Peyer's patch (tissue), 4 donors: ENCODE measurements at places on chromosomes 4 and X.

GRCh38 chr4:83364312-83364711 is 29.7 kb upstream of the HPSE start:
- no peak for DNase-seq

GRCh38 chr4:109496875-109497274 is 63.2 kb upstream of the MCUB start:
- no peak for DNase-seq

DNA sequence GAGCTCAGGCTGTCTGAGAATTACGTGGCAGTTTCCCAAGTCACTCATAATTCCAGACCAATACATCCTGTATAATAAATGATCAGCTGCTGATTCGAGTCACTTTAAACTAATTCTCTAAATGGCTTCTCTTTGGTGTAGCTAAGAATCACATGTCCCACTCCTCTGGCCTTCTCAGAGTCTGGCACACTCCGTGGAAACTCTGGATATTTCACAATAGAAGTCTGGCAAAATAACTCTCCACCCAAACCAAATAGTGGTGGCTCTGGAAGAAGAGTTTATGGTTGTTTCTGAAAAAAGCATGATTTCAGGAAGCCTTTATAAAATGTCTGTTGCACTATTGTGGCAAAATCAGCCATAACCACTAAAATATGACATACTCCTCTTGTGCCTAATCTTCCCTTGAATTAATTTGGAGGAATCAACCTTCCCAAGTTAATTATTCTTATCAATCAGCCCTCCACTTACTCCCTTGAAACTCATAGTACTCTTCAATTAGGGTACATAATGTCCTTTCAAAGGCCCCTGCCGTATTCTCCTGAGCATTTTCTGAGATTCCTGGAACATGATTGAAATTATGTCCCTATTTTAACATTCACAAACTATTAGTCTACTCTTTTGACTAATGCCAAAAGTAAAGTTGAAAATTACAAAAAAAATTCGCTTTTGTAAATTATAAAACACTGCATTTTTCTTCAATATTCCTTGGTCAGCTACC is 991.6 kb downstream of the FAT4 start:
- DNase-seq = no peak

DNA sequence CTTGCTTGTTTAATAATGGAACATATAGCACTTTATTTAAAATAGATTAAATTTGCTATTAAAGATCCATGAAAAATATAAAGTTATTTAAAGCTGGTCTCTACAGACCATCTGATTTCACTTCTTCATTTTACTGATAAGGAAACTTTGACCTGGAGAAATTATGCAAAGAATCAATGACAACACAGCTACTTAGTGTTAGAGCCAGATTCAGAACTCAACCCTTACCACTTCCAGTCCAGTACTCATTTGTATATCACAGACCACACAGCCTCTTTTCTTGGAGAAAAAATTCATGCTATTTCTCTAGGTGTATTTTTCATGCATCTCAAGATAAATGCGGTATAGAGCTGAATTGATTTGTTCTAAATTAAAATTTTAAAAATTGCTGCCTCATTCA is 34.0 kb downstream of the WDFY3 start:
- no peak for DNase-seq

DNA sequence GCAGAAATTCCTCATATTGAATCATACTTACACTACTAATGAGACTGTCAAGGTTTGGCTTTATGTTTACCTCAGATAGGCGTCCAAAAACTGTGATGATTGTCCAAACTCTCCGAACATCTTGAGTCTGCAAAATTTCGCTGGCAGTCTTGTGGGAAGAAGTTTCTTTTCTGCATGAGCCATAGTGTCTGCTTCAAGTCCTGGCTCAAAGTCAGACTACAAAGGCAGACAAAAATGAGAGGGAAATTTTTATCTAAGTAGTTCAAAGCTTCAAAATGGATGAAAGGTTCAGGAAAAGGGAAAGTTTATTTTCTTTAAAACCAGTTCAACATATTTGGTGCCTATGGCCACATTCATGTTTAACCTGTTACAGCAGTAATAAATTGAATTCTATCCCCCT is 40.7 kb downstream of the PALLD start:
- DNase-seq = no peak

DNA sequence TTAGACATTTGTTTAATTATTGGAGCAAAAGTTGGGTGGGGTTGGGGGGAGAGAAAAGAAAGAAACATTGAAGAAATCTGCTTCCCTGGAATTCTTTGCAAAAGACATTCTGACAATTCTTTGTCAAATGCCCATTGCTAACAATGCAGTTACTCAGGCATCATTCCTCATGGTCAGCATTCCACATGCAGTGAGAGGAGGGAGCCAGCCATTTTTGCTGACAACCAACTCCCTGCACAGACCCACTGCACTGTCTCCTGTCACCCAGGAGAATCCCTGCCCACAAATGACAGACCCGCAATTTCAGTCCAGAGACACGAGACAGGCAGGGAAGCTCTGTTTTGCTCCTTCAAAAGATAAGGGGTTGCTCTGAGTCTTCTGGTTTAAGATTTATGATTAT is 985.1 kb upstream of the SLIT2 start:
- no peak for DNase-seq

DNA sequence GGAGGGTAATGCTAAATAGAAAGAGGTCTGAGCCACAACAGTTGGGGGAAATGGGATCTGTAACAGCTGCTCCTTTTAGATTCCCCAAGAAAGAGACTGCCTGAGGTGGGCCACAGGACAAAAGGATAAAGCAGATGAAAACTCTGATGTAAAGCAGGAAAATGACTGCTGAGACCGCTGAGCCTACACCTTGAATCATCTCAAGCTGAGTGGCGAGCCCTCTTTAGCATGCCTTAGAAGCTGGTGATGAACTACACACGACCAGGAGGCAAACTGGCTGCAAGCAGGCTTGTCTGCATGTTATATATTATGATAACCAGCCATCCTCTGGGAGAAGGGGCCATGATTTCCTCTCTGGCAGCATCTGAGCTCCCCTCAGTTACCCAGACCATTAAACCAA is 88.4 kb downstream of the TTC29 start:
- no peak for DNase-seq

- no peak for DNase-seq
Observed at GRCh38 chr4:75912968-75913367, 10.7 kb upstream of the PPEF2 start.

DNA sequence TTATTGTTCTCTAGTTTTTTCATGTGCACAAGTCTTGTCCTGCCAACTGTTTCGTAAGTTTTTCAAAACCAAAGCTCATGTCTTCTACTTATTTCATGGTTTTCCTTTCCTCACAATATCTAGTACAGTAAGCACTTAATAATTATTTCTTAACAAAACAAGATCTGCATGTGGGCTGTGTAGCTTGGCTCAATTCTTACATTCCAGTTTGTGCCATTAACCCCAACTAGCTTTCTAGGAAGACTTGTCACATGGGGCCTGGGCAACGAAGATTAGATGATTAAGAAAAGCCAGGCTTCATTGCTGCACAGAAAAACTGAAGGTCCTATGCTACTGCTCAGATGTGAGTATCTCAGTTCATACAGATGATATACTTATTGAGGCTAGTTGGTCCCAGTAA is 155.3 kb upstream of the TEX13A start:
- no peak for DNase-seq

DNA sequence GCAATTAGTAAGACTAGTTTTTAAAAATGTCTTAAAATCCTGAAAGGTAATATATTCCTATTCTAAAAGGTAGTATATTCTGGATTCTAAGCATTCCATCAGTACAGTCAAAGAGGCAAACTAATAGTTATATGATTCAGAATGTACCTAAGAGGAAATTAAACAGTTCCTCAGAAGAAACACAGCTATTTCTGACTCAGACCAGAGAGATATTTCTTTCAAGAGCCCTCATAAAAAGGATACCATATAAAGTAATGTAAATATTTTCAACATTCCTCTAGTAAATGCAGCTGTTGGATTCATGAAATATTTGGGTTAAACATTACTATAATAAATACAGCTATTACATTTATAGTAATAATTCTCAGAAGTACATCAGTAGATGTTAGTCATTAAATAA is 358.3 kb downstream of the MAGEB5 start:
- DNase-seq = no peak

GRCh38 chr4:54572152-54572542 is 85.6 kb upstream of the KIT start:
- DNase-seq = no peak

DNA sequence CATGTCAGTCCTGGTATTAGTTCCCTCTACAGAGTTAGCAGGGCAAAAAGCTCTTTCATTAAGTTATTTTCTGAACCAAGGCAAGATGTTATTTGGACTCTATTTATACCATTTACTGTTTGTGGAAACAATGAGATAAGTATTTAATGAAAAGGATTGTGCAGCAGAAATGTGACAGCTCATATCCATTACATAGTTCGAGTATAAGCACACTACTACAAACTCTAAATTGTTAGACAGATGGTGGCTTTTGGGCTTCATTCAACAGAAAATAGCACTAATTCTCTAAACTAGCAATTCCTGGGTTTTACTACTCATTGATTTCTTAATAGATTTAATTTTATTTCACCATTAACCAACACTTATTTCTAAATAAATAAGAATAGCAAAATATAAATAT is 95.2 kb upstream of the ANK2 start:
- no peak for DNase-seq

GRCh38 chrX:45843518-45843917 is 642.8 kb upstream of the DIPK2B start:
- no peak for DNase-seq

DNA sequence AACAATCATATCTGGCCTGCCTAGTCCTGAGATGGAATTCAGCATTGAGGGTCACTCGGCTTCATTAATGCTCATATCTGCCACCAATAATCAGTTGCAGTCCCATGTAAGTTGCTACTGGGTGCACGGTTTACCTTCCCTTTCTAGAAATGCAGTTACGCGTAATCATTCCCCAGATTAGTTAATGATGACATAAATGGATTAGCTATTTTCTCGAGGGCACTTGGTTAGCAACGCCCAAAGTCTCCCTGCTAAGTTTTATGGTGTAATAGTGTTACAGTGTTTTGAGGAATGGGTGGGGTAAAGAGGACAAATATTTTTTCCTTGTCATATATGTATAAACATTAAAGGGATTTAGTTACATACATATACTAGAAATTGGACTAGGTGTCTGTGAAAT is 118.8 kb downstream of the MID1 start:
- no peak for DNase-seq

- no peak for DNase-seq
Observed at GRCh38 chr4:74402692-74403456, 37.9 kb downstream of the EREG start.

- no peak for DNase-seq
Observed at GRCh38 chr4:85051526-85051925, 85.0 kb upstream of the WDFY3 start.

- DNase-seq = no peak
Observed at GRCh38 chrX:118345045-118345463, 852 bp upstream of the WDR44 start.

DNA sequence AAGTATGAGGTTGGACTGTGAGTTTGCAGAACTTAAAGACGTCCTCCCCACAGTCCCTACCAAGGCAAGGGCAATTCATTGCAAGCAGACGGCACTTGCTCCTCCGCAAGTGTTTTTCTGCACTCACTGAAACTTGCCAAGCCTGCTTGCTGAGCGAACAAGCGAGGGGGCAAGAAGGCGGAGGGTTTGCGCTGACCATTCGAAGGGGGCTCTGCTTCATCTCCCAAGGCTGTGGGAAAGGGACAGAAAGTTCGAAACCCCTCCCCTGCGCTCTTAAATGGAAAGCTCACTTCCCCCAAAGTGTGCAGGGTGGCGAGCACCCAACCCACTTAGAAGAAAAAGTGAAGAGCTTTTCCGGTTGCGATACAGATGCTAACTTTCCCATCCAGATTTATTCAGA is 1.4 kb downstream of the MID1 start:
- DNase-seq = no peak

GRCh38 chr4:113673450-113673849 is 88.1 kb downstream of the CAMK2D start:
- DNase-seq = no peak

DNA sequence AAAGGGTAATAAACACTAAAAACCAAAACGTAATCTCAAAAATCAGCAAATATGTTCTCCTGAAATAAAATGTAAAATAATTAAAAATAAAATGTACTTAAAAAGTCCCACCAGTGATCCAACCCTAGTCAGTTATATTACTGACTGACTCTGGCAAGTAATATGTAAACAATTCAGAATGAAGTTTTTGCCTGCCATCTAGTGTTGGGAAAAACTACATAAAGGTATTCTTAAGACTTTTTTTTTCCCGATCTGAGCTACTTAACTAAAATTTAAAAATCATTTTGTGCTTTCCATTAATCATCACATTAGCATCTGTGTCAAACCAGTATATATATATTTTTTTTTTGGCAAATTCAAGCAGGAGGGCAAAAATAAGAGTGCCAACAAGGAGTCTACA is 24.0 kb downstream of the RCHY1 start:
- no peak for DNase-seq

DNA sequence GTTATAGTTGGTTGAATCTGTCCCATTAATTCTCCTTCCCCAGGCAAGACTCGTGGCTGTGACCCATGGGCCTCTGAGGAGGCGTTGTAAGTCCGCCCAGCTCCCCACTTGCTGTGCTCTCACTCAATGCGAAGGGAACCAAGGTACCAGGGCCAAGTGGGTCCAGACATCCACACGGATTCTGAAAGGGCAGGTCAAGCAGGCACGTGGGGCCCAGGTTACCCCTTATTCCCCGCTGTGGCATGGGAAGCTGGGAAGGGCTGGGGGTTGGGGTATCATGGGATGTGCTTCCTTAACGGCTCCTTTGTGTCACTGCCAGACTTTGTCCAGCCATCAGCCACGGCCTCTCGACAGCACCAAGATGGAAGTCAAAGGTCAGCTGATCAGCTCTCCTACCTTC is 3.1 kb downstream of the CCDC120 start:
- DNase-seq = no peak

GRCh38 chrX:46864606-46865005 is 27.8 kb downstream of the RP2 start:
- no peak for DNase-seq

DNA sequence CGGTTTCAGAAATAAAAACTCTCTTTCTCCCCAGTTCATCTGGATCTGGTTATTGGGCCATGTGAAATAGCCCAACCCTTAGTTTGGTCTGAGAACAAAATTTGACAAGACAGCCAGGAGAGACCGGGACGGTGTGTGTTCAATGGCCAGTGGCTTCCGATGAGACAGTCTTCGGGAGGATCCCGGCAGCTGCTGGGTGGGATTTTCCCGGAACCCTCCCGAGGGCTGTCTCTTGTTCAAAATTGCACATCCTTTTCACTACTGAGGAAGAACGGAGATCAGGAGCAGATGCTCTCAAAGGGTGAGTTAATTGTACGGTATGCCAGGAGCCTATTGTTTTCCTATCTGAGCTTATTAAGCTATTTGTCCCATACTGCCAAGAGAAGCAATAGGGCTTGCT is 166.5 kb downstream of the PRR32 start:
- DNase-seq = no peak
